Activated CD8-positive, alpha-beta T cell treated with anti-CD3 and anti-CD28 coated beads for 36 hours (primary cell): ENCODE measurements at places on chromosomes 2 and 18. TPM values are rescaled to one million over a fixed set of nuclear protein-coding genes. Genes with fewer than 3 reads are reported as not detected.

Gene DSC2
- not detected for total RNA-seq

Gene SERPINB4
- not detected for total RNA-seq

Gene MAL
- 54.0 TPM for total RNA-seq

Gene SCTR
- total RNA-seq: not detected

Gene PLEKHH2
- 0.43 TPM for total RNA-seq

Gene ATG4B
- 94.6 TPM for total RNA-seq

Gene LCT
- 0.11 TPM for total RNA-seq

Gene TWIST2
- not detected for total RNA-seq

Gene OR6B2
- not detected for total RNA-seq

Gene CCDC138
- 13.5 TPM for total RNA-seq

Gene DUSP11
- total RNA-seq: 24.8 TPM

Gene UPP2
- total RNA-seq: not detected

Gene CSRNP3
- total RNA-seq: not detected

Gene CD8B2
- 4.5 TPM for total RNA-seq

Gene ANKRD30B
- not detected for total RNA-seq

Gene ZRANB3
- 21.5 TPM for total RNA-seq

Gene EDAR
- total RNA-seq: 0.11 TPM

Gene CFAP221
- total RNA-seq: not detected

Gene IL37
- total RNA-seq: not detected

- DNase-seq: no peak
These were observed 28.9 kb upstream of the PPM1B start for GRCh38 chr2:44139741-44140140.

DNA sequence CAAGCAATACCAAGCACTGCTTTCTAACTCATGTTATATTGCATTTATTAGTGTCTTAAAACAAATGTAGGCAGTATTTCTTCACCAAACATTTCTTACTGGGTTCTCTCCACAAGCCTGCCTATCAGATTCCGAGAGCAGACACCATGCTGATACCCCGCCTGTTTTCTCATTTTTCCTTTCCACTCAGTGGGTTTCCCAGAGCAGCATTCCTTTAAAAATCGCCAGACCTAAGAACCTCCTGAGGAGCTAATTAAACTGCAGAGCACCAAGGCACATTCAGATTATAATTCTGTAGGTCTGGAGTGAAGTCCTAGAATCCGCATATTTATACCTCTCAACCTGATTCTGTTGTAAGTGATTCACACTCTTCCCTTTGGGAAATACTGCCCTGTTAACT is 405.6 kb downstream of the TNS1 start:
- DNase-seq: no peak

GRCh38 chr2:74142340-74142739 is 5.4 kb downstream of the BOLA3 start:
- DNase-seq: no peak

- DNase-seq: peak; percentile 55
These were observed 23.4 kb upstream of the CERS6 start for GRCh38 chr2:168432565-168433186.

DNA sequence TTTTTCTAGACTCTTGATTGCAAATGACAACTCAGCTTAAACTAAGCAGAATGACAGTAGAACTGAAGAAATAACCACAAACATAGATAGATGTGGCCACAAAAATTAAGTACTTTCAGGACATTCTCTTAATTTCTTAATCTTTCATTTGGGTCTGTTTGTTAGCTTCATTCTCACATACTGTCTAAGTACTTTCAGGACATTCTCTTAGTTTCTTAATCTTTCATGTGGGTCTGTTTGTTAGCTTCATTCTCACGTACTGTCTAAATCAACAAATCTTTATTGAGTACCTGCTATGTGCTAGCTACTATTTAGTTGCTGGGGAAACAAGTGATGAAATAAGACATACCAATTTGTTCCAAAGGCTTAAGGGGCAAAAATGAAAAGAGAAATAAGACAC is 35.1 kb downstream of the FAM117B start:
- no peak for DNase-seq

DNA sequence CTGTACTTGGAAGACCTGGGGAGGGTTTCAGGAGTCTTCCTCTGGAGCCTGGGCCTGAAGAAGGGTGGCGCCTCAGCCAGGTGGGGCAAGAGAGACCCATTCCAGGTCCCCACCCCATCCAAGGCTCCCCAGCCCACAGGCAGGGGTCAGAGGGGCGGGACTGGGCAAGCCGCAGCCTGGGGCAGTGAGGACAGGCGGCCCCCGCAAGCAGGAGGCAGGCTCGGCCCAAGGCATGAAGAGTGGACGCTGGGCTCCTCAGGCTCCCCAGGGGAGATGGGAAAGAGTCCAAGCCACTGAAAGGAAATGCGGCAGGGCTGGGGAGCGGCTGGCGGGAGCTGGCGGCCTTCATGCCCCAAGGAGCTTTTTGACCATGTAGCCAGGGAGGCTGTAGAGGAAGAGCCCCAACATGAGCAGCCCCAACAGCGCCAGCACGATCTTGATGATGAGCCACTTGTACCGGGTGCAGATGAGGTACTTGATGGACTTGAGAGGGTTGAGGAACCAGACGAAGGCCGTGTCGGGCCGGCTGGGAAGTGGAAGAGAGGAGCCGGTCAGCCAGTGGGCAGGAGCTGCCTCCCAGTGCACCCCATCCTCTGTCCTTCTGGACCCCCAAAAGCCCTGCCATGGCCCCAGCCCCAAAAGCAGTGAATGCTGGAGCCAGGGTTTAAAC is 20.1 kb downstream of the OTOF start:
- DNase-seq: no peak

DNA sequence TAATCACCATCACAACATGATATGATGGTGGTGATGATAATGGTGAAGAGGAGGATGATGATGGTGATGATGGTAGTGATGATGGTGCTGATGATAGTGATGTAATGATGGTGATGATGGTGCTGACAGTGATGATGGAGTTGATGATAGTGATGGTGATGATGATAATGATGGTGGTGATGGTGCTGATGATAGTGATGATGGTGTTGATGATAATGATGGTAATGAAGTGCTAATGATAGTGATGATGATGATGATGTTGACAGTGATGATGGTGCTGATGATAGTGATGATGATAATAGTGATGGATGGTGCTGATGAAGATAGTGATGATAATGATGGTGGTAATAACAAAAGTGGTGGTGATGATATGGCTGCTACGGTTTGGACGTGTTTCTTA is 4.4 kb upstream of the GPR148 start:
- no peak for DNase-seq

DNA sequence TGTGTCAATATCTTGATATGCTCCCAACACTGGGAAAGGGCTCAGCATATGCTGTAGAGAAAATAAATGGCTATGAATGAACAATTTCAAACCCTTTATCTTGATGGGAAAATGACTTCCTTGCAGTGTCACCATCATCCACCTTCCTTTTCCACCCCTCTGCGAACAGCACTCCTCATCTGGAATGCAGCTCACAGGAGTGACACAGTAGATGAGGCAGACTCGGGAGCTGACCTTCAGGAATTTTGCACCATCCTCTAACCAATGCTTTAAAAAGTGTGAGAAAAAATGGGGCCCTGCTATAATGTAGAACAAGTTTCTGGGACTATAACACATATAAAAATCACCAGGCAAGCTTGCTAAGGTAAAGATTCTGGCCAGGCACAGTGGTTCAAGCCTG is 41.3 kb upstream of the YPEL5 start:
- DNase-seq: no peak

DNA sequence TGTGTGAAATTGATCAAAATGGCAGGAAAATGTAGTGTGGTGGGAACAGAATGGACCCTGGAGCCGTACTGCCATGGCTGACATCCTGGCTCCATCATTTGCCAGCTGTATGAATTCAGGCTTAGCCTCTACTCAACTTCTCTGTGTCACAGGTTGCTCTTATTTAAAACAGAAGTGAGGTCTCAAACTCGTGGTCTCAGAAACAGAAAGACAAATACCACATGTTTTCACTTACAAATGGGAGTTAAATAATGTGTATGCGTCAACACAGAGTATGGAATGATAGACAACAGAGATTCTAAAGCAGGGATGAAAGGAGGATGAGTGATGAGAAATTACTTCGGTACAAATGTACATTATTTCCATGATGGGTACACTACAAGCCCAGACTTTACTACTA is 227.4 kb downstream of the DCC start:
- DNase-seq: no peak

DNA sequence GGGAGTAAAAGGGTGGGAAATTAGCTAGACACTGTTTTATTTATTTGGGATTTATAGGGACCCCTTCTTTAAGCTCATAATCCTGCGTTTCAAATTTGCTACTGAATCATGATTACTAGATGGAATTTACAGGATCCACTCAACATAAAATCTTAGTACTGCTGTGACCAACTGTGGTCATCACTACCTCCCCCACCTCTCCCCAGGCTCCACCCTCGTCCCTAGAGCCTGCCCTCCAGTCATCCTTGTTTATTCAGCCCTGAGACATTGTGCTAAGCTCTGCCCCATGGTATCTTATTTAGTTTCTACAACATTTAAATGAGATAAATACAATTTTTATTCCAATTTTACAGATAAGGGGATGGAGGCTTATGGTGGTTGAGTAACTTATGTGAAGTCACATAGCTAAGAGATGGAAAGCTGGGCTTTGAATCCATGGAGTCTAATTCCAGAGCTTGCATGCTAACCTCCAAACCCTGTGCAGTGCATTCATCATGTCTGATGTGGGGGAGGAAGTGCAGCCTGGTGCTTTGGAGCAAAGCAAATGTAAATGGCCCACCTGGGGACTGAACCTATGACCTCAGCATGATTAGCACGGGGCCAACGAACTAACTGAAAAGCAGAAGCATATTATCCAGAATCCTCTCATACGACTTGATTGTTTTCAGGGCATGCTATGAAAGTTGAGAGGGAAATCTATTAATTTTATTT is 502.4 kb downstream of the TMEM182 start:
- DNase-seq: no peak

DNA sequence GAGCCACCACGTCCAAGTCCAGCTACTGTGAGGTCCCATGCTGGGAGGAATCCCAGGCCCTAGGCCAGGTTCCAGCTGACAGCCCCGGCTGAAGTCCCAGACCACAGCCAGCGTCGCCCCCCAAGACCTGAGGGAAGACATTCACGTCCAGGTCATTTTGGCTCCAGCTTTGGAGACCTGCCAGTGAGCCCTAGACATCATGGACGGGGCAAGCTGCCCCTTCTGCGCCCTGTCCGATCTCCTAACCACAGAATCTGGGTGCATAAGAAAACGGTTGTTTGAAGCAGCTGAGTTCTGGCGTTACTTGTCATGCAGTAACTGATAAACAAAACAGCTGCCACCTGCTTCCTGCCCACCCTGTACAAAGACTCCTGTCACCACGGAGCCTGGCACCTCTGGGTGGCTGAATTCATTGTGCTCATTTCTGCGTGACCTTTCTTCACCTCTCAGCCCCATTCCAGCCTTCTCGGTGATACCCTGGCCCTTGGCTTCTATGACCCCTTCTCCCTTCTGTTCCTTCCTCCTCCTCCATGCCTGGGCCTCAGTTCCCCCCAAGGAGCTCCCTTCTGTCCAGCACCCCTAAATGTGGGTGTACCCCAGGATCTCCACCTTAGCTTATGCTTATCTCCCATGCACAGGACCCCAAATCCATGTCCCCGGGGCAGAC is 72.6 kb upstream of the SMAD7 start:
- DNase-seq: no peak

GRCh38 chr2:159375241-159375640 is 88.7 kb upstream of the WDSUB1 start:
- no peak for DNase-seq

- DNase-seq: no peak
These were observed 230.0 kb upstream of the PARD3B start for GRCh38 chr2:204315236-204315662.

GRCh38 chr2:6352247-6352646 is 513.5 kb downstream of the CMPK2 start:
- DNase-seq: no peak

DNA sequence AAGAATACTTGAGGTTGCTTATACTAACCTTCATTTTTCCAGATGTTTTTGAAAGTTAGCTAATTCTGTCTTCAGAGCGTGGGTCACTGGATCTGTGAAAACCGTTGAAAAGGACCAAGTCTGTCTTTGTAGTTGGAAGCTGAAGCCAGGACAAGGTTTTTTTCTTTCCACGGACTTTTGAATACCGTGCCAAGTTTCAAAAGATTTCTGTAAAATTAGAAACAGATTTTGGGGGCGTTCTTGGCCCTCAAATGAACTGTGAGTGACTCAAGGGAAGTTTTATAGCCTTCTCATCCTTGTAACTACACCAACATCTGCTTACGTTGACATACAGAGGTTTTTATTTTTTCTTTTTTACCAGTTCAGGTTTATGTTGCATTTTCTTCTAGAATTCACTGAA is at the start of gene FAP:
TSS of gene FAP (minus strand) at position 152 of the 400 bp plus-strand sequence. CDS start at position 34, 118 bp downstream.
- DNase-seq: no peak

- peak; percentile 50 for DNase-seq
These were observed 45.6 kb upstream of the TMEM178A start for GRCh38 chr2:39620067-39620466.

DNA sequence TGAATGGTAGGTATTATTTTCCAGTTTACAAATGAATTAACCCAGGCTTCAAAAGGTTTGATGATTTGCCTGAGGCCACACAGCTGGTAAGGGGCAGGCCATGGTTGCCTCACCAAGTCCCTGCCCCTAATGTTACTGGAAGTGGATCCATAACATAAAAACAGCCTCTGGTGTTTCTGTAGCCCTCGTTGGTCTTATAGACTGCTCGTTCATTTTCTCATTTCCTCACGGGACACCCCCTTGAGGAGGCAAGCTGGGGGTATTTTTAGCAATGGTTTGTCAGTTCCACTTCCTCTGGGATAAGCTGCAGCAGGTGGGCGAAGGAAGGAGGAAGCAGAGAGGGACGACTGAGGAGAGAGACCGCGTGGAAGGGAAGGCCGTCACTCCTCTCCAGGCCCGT is 32.9 kb upstream of the NDUFV2 start:
- DNase-seq: no peak

DNA sequence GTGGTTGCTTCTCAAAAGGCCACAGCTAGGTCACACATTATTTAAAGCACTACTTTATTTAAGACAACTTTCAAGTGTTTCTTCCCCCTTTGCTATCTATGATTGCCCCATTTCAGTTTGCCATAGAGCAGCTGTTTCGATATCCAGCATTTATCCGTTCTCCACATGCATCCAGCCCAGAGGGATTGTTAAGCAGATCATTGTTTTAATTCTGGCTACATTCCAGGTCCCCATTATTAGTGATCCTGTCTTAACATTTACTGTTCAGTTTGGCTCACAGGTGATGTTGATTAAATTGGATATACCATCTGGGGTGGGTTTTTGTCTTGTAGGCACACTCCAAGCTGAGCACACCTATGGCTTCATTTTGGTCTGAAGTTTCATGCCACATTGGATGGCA is 638.7 kb downstream of the ZEB2 start:
- DNase-seq: no peak

GRCh38 chr2:177165721-177166711 is 46.6 kb upstream of the HNRNPA3 start:
- peak; percentile 55 for DNase-seq

- no peak for DNase-seq
These were observed at the start of gene ST8SIA5 for GRCh38 chr18:46756559-46757201. Gene ST8SIA5 (minus strand): TSS chr18:46757053. CDS start chr18:46756508, 545 bp downstream.

DNA sequence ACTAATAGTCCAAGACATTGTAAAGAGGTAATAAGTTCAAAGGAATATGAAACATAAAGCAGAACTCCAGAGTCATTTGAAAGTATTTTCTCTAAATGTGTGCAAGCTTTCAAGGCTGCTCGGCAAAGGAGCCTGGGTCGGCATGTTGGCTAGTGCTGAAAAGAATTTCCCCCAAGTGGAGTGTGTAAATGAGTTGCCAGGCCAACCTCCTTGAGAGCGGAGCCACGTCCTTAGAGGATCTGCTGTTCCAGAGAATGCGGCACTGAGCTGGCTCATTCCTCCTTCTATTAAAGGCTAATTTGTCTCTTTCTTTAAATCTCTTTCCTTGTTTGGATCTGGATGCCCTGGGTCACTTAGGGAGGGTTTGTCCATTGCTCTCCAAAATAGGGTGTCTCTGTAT is 127.5 kb downstream of the RDH14 start:
- DNase-seq: no peak
